ENCODE measurements at places on chromosomes 3 and 15.

DNA sequence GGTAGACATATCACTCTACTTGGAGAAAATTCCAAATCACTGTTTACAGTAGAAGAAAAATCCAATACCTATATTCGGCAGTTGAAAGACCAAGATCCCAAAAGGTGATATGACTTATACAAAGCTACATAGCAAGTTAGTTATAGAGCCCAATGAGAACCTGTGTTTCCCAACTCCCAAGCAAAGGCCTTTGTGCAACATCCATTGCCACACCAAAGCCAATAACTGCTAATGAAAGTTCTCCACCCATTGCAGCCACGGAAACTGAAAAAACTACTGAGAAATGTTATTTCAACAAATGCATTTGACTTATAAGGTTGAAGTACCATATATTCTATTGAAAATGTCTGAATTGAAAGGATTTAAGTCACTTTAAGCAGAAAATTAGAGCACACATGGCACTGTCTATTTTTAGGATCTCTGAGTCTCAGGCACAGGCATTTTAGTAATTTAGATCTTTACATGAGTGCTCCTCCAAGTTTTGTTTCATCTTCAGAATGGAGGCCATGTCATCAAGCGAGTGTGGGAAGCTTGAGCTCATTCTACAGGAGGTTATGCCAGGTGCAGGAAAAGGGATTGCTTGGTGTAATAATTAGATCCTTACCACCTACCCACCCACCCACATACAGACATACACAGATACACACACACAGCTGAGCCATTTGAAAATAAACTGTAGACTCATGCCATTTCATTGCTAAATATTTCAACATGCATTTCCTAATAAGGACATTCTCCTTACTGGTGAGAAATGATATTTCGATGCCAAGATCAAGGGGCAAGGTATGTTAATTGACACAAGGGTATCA is 19.7 kb upstream of the ANO10 start:
- peak; percentile 73 for DNase-seq

- no peak for DNase-seq
Measured at GRCh38 chr3:99927671-99928457, 110.2 kb downstream of the CMSS1 start.

DNA sequence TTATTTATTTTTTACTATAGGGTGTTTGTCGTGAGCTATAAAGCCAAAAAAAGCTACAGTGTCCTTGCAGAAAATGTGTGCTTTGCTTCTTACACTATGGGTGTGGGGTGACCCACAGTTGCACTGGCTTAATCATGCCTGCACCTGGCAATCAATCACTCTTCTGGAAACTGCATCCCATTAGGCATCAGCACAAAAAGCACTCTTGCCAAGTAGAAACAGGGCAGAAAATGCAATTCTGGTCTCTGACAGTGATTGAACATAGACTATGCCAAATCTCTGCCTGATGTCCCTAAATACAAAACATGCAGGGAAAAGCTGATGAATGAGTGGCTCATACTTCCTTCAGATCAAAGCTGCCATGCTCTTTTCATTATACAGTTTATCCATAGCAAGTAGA is 30.4 kb upstream of the PLAAT1 start:
- DNase-seq, result no peak

DNA sequence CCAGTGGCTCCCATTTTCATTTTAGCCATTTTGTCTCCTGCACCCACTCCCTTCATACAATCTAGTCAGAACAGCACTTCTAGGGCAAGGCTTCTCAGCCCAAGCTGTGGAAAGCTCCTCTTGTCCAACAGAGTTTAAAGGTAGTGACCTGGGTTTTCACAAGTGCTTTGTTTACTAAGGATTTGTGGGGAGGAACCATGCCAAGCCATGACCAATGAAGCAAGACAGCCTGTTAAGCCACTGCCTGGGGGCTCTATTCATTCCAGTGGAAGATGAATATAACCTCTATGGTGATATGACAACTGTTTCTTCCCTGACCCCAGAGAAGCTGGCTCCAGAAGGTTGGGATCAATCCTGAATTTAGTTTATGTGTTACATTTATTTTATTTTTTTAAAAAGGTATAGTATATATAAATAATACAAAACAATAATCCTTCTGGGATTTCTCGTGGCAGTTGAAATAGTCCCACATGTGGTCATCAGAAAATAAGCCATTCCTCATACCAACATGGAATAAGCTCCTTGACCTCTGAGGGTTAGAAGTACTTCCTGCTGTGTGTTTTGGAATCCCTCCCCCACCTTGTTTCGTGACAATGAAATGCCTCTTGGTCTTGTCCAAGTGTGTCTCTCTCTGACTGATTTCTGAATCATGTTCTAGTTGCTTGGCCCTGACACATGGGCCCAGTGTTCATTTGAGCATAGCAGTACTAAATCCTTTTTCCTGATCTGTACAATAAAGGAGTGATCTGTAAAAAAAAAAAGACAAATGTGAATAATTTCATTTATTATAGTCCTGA is 13.3 kb upstream of the THUMPD3 start:
- peak; percentile 92 for DNase-seq

All from IMR-90 (cell line).